GM03348 (cell line): ENCODE measurements at places on chromosomes 7 and 10.

- DNase-seq = no peak
Measured at GRCh38 chr10:117743509-117743908, 201.0 kb downstream of the EMX2 start.

DNA sequence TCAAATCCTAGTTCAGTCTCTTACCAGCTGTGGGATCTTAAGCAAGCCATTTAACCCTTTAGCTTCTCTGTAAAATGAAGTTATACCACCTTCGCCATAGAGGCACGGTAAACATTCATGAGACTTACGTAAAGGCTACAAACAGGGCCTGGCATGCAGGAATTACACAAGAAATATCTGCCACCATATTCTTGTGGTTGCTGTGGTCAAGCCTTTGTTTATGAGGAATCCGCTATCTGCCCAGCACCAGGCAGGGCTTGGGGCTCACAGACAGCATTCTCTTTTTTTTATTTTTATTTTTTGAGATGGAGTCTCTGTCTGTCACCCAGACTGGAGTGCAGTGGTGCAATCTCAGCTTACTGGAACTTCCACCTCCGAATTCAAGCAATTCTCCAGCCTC is 9.9 kb downstream of the AIFM2 start:
- DNase-seq = no peak

DNA sequence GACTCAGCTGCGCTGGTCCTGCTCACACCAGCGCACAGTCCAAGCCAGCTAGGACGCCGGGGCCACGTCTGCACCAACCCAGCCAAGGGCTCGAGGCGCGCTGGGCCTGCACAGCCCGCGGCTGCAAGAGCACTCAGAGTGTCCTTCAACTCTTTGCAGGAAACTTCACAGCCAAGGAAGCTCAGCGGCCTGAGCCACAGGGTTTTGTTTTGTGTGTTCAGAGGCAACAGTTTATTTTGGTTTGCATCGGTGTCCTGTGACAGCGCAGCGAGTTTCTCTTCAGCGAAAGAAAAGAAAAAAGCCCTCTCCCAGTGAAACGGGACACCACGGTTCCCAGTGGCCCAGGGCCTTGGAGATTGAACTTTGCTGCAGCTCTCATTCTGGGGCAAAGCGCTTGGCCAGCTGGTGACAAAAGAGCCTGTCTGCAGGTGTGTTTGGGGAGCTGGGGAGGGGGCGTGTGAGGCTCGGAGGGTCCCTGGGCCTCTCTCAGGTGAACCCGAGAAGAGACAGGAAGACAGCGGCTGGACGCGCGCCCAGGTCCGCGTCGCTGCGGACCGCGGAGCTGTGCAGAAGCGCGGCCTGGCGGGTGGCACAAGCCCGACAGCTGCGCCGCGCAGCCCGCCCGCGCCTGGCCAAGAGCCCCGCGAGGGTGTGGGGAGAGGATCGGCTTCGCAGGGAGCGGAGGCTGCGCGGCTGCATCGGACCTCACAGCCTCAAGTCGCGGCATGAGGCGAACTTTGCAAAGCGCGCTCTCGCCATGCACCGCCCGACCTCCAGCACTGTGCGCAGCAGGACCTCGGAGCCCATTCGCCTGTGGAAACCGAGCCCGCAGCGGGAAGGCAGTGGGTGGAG is 922 bp downstream of the CXCL12 start:
- peak; percentile 80 for DNase-seq

DNA sequence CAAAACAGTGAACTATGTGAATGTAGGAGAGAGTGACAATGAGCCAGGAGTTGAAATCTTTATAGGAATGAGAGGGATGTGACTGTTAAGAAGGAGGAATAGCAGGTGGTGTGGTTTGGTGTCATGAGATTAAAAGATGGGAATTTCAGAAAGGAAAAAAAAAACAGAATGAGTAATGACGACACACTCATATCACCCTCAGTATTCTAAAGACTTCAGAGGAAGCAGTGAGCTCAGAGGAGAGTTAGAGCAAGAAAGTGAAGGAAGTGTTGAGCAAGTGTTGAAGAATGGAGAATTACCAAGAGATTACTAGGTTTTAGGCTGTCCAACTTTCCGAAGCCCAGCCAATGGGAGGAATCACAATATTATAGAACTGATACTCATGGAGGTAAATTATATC is 220.5 kb upstream of the HGF start:
- DNase-seq = peak; percentile 25

GRCh38 chr7:154409703-154410311 is 357.6 kb downstream of the DPP6 start:
- DNase-seq = no peak

DNA sequence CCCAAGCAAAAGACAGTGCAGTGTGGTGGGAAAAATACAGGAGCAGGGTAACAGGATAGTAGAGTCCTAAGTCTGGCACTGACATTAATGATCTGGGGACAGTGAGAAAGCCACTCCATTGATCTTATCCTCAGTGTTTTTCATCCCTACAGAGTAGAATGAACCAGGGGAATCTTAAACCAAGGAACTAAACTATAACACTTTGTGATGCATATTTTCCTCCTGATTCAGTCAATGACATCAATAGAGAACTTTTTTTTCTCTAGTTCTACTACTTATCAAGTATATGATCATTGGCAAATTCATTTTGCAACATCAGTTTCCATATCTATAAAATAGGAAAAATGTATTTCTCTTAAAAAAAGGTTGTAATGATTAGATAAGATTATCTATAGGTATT is 151.1 kb downstream of the TMEM26 start:
- DNase-seq = peak; percentile 24

DNA sequence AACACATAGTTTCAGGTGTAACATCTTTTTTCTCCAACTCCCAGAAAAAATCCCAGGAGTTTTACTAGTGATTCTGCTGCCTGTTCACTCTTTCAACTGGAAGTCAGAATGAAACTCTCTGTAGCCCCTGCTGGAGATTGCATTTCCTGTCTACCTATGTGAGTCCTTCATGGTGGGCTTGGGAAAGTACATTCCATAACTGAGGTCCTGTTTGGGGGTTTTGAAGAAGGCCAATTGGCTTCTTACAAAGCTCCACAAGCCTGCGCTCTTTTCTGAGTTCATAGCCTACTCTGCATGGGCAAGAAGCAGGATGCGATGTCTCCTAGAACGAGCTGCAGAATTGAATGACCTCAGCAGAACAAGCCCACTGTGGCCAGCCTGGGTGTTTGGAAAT is 86.7 kb downstream of the LYZL2 start:
- no peak for DNase-seq

DNA sequence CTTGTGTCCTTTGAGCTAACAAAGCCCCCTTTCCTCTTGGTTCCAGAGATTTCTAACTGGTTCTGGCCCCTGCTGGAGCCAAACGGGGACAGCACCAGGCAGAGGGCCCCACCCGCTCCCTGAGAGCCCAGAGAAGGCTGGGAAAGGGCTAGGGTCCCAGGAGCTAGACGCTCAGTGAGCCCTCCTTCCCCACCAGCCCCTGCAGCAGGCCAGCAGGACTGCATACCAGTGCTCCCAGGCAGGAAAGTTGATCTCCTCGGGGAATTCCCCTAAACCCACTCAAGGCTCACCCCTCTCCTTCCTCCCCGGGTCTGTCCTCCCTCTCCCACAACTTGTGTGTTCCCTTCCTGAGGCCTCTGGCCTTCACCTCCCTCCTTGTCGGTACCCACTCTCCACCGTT is 47.7 kb downstream of the PAX2 start:
- DNase-seq = no peak

- DNase-seq = no peak
Measured at GRCh38 chr10:119368991-119369869, 161.9 kb downstream of the GRK5 start.

DNA sequence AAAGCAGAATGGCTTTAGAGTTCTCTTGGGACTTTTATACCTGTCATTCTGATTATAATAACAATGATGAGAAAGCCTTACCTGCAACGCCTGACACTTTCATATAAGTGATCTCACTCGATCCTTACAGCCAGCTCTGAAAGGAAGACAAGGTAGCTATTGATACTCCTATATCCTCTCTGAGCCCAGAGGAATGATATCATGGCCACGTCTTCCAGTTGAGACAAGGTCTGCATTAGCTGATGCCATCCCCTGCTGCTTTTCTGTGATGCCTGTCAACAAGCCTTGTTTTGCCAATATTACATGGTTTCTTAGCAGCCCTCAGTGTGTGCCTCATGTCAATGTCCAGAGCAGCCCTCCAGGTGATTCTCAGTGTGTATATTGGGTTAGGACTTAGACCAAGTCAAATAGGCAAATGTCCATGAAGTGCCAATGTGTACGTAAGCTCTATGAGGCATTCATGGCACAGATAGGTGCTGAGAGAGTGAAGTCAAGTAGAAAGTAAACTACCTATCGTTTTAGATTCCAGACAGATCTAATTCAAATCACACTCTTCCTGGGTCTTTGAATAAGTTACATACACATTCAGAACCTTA is 405.9 kb downstream of the ADRA2A start:
- DNase-seq = no peak

DNA sequence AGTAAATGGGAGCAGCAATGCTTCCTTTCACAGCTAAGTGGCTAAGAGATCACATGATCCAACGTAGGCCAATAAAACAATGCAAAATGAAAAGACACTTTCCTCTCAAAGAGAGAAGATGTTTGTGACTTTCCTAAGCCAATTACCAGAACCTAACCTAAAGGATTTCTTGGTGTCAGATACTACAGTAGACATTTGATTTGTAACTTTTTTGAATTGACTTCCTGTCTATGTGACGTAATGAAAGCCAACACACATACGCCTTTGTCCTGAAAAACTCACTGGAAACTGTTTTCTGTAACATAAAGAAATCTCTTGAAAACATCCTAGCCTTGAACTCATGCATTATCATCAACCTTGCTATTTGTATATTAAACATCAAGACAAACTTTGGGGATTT is 417.1 kb downstream of the GPAM start:
- no peak for DNase-seq

DNA sequence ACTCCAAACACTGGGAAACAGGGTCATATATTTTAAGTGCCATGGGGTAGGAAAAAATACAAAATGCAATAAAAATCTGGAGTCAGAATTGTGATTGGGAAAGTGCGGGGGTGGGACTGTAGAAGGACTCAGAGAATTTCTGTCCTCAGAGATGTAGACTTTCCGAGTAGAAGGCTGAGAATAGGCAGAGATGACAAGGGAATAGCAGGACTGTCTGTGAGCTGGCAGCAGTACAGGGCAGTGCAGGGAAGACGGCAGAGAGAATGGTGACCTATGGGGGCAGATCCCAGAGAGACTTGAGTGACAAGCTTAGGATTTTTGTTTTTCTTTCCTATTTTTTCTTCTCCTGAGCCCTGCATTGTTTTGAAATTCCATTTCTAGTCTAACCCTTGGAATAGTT is 127.6 kb downstream of the SLC16A9 start:
- no peak for DNase-seq

DNA sequence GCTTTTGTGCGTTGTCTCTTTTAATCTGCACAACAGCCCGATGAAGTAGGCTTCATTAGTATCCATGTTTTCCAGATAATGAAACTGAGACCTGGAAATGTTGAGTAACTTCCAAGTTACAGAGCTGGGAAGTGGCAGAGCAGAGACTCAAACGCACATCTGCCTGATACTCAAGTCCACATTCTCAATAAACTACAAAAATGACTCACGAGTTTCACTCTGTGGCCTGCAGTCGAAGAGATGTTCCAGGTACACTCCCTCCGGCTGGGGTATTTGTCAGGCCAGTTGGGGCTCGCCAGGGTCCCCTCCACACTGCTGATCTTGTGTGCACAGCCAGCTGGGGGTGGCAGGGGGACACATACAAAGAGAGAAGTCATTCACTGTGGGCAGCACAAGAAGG is 17.7 kb upstream of the OPALIN start:
- no peak for DNase-seq

DNA sequence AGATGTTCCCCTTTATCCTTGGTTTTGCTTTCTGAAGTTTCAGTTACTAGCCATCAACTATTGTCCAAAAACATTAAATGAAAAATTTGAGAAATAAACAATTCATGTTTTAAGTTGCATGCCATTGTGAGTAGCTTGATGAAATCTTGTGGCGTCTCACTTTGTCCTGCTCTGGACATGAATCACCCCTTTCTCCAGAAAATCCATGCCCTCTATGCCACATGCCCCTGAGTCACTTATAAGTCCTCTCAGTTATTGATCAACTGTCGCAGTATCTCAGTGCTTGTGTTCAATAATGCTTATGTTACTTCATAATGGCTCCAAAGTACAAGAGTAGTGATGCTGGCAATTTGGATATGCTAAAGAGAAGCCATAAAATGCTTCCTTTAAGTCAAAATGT is 208.0 kb upstream of the FERD3L start:
- DNase-seq = no peak

GRCh38 chr10:102341038-102341688 is 54.3 kb upstream of the NFKB2 start:
- DNase-seq = no peak
